ENCODE measurements at places on chromosomes 11 and 22. TPM values are rescaled to one million over a fixed set of nuclear protein-coding genes. Genes with fewer than 3 reads are reported as not detected.

BARX2 gene
- not detected for total RNA-seq

MRGPRF gene
- 152 TPM for total RNA-seq

ACAD8 gene
- total RNA-seq: 21.1 TPM

BBOX1 gene
- not detected for total RNA-seq

MYEOV gene
- total RNA-seq: not detected

MOGAT2 gene
- total RNA-seq: 0.30 TPM

FZD4 gene
- total RNA-seq: 35.2 TPM

KCNJ5 gene
- 0.31 TPM for total RNA-seq

DNA sequence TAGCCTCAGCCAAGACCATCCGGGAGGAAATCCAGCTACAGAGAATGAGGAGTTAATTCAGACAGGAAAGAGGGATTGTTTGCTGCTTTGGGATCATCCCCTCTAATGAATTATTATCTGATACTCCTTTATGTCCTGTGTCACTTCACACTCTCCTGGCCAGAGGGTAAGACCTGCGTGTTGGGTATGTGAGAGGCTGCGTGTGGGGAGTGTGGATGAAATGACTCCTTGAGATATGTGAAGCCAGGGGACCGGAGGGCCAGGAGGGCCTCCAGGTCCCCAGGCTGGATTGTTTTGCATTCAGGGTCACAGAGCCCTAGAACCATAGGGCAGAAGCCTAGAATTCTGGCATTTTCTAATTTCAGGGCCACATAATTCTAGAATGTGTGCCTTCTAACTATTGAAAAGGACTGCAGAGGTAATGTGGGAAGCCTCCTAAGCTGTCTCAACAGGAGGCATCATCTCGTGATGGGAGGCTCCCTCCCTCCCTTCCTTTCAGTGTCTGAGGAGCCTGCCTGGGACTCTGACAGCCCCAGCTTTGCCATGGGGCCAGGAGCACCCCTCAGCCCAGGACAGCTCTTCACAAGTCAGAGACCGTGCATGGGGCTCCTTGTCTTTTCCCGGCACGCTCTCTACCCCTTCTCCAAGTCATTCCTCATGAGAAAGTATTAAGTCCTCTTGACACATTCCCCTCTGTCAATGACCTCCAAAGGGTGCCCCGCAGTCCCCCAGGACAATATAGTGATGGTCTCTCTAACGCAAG is 3.7 kb downstream of the TPBGL start:
- no peak overlapping the region for H3K27ac ChIP-seq
- no peak overlapping the region for H3K4me3 ChIP-seq
- peaks cover 6% of the 10 kb centered on the region for H3K4me1 ChIP-seq
- peaks cover 59% of the 10 kb centered on the region for H3K27me3 ChIP-seq
- no peaks in the 10 kb centered on the region for H3K36me3 ChIP-seq
- no peak for ATAC-seq

DNA sequence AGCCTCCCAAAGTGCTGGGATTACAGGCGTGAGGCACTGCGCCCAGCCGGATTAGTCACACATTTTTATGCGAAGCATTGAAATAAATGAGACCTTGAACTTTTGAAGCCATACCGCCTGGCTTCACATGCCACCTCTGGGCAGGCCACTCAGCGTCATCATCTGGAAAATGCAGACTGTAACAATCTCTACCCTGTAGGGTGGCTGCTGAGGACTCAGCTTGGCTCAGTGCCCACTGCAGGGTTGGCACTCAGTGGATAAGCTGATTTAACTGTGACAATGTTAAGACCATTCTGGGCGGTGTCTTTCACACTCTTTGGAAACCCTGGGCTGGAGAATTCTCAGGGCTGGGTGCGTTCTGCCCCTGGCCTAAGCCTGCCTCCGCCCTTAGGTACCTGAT is 8.5 kb downstream of the SH3BP1 start:
- no peak overlapping the region for H3K27ac ChIP-seq
- peaks cover 17% of the 10 kb centered on the region for H3K4me1 ChIP-seq
- H3K36me3 ChIP-seq: no peaks in the 10 kb centered on the region
- peak; percentile 47 for ATAC-seq
- no peaks in the 10 kb centered on the region for H3K27me3 ChIP-seq

DNA sequence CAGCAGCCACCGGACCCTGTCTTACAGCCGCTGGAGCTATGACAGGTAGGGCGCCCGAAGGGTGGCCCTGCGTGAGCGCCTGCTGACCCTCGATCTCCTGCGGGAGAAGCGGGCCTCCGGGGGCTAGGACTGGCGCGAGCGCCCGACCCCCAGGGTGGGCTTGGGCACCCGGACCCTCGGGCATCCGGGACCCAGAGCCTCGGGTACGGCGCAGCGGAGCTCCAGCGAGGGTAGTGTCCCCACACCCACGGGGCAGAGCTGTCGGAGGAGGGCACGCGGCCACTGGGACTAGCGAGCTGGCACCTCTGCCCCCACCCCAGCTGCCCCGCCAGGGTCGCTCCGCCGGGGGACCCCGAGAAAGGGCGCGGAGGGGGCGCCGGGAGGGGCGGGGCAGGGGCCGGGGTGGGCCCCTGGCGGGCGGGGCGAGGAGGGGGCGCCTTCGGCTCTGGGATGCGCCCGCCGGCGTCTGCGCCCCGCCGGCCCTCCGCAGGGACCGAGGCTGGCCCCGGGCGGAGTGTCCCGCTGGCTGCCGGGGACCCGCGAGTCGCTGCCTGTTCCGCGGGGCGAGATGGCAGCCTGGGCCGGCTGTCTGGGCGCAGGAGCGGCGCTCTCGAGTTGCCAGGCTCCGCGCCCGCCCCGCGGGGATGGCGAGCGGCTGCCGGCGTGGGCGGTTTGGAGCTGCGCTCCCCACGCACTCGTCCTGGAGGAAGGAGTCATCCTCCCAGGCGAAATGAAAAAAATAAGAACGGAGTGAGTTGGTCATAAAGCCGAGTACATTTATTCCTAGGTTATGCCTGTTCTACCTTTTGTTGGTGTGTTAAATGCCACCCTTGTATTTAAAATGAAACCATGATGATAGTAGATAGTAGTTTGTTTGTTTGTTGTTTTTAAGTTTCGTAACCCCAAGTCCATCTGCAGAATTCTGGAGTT is 32.4 kb downstream of the EIF3F start:
- H3K27ac ChIP-seq: peak overlapping the region; percentile 95
- peak overlapping the region; percentile 85 for H3K4me3 ChIP-seq
- peaks cover 4% of the 10 kb centered on the region for H3K4me1 ChIP-seq
- H3K36me3 ChIP-seq: no peaks in the 10 kb centered on the region
- peaks cover 14% of the 10 kb centered on the region for H3K27me3 ChIP-seq

DNA sequence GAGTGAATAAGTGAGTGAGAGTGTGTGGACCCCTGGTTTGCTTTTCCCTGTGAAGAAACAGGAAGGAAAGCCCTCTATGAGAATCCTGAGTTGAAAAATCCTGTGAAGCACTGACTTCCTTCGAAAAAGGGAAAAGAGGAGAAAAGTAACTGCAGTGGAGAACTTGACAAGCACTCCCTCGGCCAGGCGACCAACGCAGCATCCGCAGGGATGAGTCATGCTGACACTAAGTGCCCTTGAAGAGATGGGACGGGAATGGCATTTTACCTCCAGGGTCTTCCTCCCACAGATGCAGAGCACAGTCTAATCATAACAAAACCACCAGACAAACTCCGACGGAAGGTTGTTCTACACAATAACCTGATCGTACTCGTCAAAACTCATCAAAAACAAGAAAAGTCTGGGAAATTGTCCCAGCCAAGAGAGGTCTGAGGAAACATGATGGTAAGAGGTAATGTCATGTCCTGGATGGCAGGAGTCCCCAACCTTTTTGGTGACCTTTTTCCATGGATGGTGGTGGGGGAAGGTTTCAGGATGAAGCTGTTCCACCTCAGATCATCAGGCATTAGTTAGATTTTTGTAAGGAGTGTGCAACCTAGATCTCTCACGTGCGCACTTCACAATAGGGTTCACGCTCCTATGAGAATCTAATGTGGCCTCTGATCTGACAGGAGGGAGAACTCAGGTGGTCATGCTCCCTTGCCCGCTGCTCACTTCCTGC is 132.2 kb upstream of the B3GAT1 start:
- ATAC-seq: no peak
- H3K27ac ChIP-seq: no peak overlapping the region
- peaks cover 3% of the 10 kb centered on the region for H3K27me3 ChIP-seq
- no peaks in the 10 kb centered on the region for H3K36me3 ChIP-seq
- H3K4me3 ChIP-seq: no peak overlapping the region
- H3K4me1 ChIP-seq: no peaks in the 10 kb centered on the region

DNA sequence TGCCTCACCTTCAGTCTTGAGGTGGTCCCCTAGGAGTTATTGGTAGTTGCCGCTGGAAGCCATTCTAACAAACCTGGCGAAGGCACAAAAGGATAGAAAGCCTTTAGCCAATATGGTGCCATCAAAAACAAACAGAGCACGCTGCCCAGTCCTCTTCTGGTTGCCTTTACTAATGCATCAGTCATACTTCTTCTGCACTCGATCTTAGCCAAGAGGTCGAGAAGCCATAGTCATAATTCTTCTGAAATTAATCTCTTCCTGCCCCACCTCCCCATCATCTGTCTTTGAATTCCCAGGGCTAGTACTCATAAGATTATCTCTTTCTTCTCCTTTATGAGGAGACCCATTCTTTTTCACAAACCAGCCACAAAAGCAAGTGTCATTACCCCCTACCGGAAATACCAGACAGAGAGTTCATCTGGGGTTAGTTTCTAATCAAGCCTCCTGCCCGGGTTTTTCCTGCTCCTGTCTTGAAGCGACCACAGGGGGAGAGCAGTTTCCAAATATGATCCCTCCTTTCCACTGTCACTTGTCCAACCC is 21.4 kb upstream of the EHF start:
- no peaks in the 10 kb centered on the region for H3K4me1 ChIP-seq
- no peaks in the 10 kb centered on the region for H3K36me3 ChIP-seq
- peaks cover 2% of the 10 kb centered on the region for H3K27me3 ChIP-seq
- no peak overlapping the region for H3K27ac ChIP-seq
- no peak for ATAC-seq
- no peak overlapping the region for H3K4me3 ChIP-seq

DNA sequence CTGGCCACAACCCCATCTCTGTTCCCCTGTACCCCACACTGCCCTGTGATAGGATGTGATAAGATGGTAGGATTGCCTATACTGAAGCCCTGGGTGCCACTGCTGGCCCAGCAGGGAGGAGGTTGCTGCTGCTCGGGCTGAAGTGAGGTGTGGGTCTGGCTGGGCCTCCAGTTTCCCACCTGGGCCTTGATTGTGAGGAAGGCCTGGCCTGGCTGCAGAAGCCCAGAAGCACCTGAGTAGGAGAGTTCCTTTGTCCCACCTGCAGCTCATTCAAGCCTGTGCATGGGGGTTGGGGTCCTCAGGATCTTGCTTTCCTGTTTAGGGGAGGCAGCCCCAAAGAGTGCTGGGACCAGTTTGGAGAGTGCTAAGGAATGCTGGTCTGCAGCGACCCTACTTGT is 3.3 kb downstream of the ST3GAL4 start:
- peaks cover 85% of the 10 kb centered on the region for H3K4me1 ChIP-seq
- peak overlapping the region; percentile 89 for H3K27ac ChIP-seq
- no peak for ATAC-seq
- no peak overlapping the region for H3K4me3 ChIP-seq
- no peaks in the 10 kb centered on the region for H3K27me3 ChIP-seq

- no peaks in the 10 kb centered on the region for H3K4me1 ChIP-seq
- H3K4me3 ChIP-seq: no peak overlapping the region
- H3K27me3 ChIP-seq: peaks cover 9% of the 10 kb centered on the region
- no peak for ATAC-seq
- H3K27ac ChIP-seq: no peak overlapping the region
Observed at GRCh38 chr11:19102521-19102900, 14.5 kb upstream of the ZDHHC13 start.

DNA sequence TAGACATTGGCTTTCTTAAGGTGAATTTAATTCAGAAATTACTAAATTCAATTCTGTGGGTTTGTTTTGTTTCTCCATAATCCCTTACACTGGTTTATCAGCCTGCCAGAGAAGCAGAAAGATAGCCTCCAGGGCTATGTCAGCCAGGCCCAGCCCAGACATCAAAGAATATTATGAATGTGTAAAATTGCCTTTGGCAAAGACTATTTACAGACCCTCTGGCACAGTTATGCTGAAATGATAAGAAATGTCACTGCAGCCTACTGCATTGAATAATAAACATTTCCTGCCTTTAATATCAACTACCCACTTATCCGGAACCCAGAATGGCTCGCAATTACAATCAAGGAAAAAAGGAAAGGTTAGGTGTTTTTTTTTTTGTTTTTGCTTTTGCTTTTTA is 562.5 kb upstream of the LRRC4C start:
- no peaks in the 10 kb centered on the region for H3K27me3 ChIP-seq
- H3K36me3 ChIP-seq: no peaks in the 10 kb centered on the region

GRCh38 chr11:57476047-57476756 is 15.9 kb downstream of the RTN4RL2 start:
- H3K4me3 ChIP-seq: peak overlapping the region; percentile 32
- ATAC-seq: peak; percentile 65
- peaks cover 17% of the 10 kb centered on the region for H3K4me1 ChIP-seq
- H3K27ac ChIP-seq: peak overlapping the region; percentile 65

- no peaks in the 10 kb centered on the region for H3K27me3 ChIP-seq
- H3K27ac ChIP-seq: peak overlapping the region; percentile 88
- peaks cover 49% of the 10 kb centered on the region for H3K4me1 ChIP-seq
- peak overlapping the region; percentile 99 for H3K4me3 ChIP-seq
- peaks cover 28% of the 10 kb centered on the region for H3K36me3 ChIP-seq
Observed at GRCh38 chr11:450809-451451, 851 bp downstream of the PTDSS2 start.

DNA sequence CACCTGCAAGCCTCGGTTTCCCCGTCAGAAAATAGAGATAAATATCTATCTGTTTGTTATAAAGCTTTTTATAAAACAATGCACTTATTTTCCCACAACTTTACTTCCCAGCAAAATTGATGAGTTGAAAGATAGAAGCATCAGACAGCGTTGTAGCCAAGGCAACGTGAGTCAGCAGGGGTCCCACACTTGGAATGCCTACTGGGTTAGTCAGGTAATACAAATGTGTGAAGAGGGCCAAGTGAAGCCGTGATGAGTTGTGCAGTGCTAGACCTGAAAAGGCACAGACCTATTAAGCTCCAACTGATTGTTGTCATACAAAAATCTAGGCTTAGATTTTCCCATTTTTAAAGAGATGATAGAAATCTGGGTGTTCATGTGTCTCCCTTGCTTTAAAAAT is 118.7 kb downstream of the PGR start:
- H3K27ac ChIP-seq: no peak overlapping the region
- H3K36me3 ChIP-seq: no peaks in the 10 kb centered on the region
- ATAC-seq: no peak

DNA sequence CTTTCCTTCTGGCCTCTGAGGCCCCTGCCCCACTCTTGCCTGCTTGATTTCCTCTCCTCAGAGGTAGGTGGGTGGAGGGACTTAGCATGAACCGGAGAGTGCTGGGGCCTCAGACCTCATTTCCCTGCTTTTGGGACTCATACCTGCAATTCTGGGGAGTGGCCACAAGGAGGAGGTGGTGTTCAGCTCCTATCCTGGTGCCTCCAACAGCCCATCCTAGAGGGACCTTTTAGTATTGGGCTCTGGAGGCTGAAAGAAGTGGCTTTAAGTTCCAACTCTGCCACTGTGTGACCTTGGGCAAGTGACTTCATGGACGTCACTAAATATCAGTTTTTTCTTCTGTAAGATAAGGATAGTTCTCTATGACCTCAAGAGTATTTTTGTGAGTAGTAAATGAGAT is 98.6 kb downstream of the KIAA1671 start:
- no peaks in the 10 kb centered on the region for H3K4me1 ChIP-seq
- no peak overlapping the region for H3K4me3 ChIP-seq
- no peak for ATAC-seq
- no peak overlapping the region for H3K27ac ChIP-seq
- no peaks in the 10 kb centered on the region for H3K27me3 ChIP-seq
